Activated CD8-positive, alpha-beta memory T cell treated with anti-CD3 and anti-CD28 coated beads, Interleukin-2, amount 10 ng/mL, durations not matched to agents 7 days and 5 days (primary cell): ENCODE measurements at places on chromosomes 1 and 21. TPM values are rescaled to one million over a fixed set of nuclear protein-coding genes. Genes with fewer than 3 reads are reported as not detected.

The RNU5D-1 gene
- not detected for total RNA-seq

The OLIG2 gene
- total RNA-seq: not detected

The PIK3C2B gene
- total RNA-seq: 26.0 TPM

The RIPK4 gene
- total RNA-seq: not detected

The PRR9 gene
- not detected for total RNA-seq

The JAM2 gene
- 0.37 TPM for total RNA-seq

The TNFRSF8 gene
- total RNA-seq: 14.8 TPM

The ZNF683 gene
- 26.3 TPM for total RNA-seq

The PGBD5 gene
- not detected for total RNA-seq

The EXO1 gene
- total RNA-seq: 46.3 TPM

The ARHGEF16 gene
- not detected for total RNA-seq

The FAM163A gene
- total RNA-seq: not detected

The TFF2 gene
- total RNA-seq: not detected

The PADI1 gene
- not detected for total RNA-seq

The LMX1A gene
- not detected for total RNA-seq

The MNDA gene
- total RNA-seq: not detected

The HPCA gene
- total RNA-seq: not detected

The LHX8 gene
- total RNA-seq: not detected

The KRTAP19-3 gene
- total RNA-seq: not detected

The ZP4 gene
- total RNA-seq: not detected

The LAD1 gene
- total RNA-seq: not detected

The RXFP4 gene
- not detected for total RNA-seq

The FCER1A gene
- total RNA-seq: not detected

The LCE2C gene
- total RNA-seq: not detected

The SELL gene
- total RNA-seq: 61.4 TPM

The RBM11 gene
- 2.2 TPM for total RNA-seq

The FMO2 gene
- not detected for total RNA-seq
